Activated CD8-positive, alpha-beta memory T cell treated with anti-CD3 and anti-CD28 coated beads for 48 hours (primary cell): ENCODE measurements at places on chromosomes 3 and 15.

DNA sequence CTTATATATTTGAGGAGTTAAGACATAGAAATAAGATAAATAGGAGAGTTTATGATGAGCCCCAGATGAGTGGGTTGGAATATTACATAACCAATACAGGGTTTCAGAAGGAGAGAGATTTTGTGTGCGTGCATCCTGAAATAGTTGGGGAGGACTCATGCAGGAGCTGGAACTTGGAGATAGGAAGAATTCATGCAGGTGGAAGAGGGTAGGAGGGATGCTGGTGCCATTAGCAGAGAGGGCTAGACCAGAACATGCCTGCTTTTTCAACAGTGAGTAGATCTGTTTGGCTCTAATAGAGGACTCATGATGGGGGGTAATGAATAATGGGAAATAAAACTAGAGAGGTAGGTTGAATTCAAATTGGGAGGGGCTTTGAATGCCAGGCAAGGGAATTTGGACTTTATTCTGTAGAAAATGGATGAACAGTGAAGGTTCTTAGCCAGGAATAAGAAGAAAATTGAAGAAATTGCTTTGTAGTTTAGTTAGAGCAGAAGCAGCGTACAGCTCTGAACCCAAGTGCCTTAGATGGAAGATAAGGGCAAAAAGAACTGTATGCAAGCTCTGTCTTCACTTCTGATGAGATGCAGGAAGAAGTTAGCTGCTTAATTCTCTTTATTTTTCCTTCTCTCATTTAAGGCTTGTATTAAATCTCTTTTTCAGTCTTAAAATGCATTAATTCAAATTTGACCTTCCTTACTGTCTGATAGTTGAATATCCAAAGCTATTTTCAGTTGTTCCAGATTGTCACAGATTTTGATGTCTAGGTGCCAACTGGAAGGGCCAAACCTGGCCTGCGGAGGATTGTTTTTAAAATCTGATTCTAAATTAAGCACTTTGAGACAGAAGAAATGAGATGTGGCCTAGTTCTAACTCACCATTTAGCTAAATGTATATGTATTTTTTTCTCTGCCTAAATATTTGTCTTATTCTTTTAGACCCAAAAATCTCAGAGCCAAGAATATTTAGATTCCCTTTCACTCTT lies 86.3 kb downstream of the PPM1L start:
- no peak for DNase-seq

DNA sequence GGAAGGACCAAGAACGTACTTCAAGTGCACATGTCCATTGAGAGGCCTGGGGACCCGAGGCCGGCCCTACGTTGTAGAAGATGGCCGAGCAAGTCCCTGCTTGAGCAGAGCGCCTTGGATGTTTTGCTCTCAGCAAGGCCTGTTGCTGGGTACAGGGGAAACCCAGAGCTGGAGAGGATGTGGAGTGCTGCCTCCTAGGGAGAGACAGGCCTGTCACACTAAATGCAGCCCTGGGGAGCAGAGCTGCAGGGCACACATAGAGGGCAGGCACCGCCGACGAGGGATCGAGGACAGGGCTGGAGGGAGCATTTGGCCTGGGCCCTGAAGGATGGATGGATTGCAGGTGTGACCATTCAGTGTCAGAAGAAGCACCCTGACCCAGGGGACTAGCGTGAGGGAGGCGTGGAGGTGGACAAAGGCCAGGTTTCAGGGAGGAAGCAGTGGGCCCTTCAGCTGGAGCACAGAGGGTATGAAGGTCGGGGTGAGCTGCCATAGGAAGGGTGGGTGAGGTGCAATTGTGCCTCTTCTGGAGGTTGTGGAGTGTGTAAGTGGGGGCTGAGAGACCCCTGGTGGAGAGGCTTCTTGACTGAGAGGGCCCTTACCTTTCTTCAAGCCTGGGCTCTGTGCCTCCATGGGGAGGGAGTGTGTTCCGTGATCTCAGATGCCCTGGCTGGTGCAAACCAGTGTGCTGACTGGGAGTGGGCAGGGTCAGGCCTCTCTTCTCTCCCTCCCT lies 142.4 kb downstream of the CHDH start:
- DNase-seq: no peak

DNA sequence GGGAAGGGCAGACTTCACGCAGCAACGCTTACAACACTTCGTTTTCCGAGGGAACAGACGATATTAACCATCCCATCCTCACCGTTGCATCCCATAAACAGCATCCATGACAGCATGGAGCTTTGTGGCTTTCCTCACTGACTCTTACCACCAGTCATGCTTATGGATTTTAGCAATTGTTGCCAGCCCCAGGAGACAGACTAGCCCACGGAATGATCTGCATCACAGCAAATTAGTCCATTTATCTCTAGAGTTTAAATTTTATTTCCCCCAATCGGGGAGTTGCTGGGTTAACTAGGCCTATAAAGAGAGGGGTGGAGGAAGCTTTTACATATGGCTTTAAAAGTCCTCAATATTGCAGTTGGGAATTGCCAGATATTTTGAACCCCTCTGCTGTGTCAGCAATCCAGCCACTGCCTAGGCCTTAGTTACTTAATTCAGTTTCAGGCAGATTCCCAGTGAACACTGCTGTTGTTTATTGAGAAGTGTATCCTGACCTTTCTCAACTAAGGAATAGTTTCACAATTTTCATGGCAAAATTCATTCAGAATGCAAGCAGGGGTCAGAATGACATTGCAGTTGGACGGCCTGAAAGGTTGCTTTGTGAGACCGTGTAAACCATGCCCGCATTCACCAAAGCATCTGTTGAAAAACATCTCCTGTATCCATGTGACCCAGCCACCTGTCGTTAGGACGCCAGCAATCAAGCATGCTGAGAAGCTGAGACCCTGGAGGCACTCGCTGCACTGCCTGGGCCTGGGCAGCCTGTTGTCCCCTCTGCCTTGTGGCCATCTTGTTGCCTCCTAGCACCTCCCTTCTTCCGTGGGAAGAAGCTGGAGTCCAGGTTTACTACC lies 397.4 kb upstream of the TPM1 start:
- no peak for DNase-seq

DNA sequence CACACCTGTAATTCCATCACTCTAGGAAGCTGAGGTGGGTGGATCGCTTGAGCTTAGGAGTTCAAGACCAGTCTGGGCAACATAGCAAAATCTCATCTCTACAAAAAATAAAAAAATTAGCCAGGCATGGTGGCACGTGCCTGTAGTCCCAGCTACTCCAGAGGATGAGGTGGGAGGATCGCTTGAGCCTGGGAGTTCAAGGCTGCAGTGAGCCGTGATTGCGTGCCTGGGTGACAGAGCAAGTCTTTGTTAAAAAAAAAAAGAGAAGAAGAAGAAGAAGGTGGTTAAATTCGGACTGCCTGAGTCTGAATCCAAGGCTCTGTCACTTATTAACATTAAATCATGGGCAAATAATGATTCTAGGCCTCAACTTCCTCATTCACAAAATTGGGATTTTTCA lies 51.0 kb downstream of the EOMES start:
- no peak for DNase-seq

DNA sequence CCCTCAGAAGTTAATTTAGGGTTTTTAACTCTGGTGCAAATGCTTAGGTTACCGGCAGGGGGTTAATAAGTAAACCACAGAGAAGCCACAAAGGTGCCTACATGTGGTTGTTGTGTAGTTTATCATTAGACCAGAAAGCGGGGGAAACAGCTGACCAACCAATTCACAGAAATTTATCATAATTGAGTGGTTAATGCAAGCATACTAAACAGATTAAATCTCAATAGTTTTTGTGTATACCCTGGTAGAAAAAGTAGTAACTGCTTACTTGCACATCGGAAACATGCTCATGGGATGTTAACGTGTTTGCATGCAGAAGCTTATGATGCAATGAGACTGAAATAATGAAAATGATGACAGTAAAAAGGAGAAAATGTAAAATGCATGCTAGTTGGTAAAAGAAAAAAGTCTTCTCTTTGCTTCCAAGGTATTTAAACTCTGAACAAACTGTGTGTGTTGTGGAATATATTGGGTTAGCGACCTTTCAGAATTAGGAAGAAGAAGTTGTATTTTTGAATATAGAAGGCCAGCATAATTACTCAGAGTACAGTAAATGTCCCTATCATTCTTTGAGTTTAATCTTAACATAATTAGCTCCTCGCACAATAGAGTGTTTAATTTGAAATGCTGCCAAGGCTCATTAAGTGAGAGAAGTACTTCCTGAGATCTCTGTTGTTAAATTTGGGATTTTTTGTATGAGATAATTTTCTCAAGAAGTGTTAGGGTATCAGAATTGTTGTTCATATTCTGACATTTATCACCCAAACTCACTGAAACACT lies 316.2 kb downstream of the PTPRG start:
- no peak for DNase-seq

GRCh38 chr3:156816091-156816793 lies 9.9 kb upstream of the LEKR1 start:
- DNase-seq: no peak

GRCh38 chr3:52660046-52660445 lies 25.7 kb downstream of the PBRM1 start:
- DNase-seq: no peak

DNA sequence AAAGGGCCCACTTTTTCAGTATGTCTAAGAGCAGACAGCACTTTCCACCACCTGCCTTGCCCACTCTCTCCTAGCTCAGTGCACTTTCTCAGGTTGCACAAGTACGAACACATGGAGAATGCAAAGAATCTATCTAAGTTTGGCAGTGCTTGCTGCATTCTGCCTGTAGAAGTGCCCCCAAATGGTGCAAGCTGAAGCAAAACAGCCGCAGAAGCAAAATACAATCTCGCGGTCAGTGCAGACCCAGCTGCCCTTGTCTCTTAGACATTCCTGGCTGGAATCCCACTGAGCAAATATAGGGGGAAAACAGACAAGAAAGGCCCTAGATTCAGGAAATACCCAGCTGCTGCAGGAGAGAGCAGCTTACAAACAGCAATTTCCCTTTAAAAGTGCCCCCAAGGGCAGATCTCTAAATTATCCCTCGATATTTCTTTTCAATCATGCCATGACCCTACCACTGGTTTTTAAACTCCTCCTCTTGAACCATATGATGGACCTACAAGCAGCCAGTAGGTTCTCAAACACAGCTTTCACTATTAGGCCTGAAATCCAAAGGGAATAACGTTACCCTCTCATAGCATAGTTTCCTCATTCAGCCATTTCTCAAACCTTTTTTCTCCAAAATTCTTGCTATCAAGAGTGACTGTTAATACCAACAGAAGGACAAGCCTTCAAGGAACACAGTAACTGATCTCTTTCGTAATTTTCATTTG lies 67.0 kb downstream of the TNIK start:
- no peak for DNase-seq

DNA sequence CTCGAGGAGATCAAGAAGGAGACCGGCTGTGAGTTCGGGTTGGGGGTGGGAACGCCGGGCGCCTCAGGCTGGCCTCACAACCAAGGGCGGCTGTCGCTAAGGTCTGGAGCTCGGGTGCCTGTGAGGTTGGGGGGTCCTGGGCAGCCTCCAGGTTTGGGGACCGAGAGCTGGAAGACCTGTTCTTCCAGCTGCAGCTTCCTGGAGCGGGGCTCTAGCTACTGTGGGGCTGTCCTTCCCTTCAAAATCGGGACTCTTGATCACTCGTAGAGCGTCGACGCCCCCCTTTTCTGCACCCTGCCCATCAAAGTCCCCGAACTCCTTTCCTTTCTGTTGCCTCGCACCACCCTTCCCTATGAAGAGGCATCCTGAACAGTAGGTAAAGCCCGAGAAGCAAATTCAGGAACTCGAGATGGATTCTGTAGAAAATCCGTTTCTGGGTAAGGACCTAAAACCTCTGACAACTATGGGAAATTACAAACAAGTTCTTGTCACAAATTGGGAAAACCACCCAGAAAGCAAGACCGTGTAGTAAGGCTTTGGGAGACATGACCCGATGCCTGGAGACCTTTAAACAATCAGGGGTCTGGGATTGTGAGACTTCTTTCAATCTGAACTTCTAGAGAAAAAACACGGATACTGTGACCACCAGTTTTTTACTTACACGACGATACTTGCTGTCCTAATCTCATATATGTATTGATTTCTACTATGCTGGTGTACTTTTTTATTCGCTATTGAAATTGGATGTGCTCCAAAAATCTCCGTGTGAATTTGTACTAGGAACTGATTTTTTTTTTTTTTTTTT lies 556 bp downstream of the CHP1 start:
- no peak for DNase-seq
